Activated CD4-positive, CD25-positive, alpha-beta regulatory T cell treated with anti-CD3 and anti-CD28 coated beads, Interleukin-2, amount 50 U/mL, for 16 hours (primary cell): ENCODE measurements at places on chromosomes 16 and 17.

DNA sequence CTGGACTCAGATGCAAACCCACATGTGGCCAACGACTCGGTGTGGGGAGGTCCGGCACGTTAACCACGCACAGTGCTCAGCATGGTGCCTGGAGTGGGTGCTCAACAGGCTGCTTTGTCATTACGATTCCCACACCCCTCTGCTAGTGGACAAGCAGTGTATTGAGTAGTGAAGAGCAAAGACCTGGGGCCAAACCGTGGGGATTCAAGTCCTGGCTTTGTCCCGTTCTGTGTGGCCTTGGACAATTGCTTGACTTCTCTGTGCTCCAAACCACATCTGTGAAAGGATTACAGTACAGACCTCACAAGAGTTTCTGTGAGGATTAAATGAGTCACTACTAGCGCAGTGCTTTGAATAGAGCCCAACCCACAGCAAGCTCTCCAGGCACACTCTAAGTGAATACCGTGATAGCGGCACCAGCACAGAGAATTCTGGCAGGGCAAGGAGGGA, 33.8 kb downstream of the TRPV2 start:
- DNase-seq, result no peak

DNA sequence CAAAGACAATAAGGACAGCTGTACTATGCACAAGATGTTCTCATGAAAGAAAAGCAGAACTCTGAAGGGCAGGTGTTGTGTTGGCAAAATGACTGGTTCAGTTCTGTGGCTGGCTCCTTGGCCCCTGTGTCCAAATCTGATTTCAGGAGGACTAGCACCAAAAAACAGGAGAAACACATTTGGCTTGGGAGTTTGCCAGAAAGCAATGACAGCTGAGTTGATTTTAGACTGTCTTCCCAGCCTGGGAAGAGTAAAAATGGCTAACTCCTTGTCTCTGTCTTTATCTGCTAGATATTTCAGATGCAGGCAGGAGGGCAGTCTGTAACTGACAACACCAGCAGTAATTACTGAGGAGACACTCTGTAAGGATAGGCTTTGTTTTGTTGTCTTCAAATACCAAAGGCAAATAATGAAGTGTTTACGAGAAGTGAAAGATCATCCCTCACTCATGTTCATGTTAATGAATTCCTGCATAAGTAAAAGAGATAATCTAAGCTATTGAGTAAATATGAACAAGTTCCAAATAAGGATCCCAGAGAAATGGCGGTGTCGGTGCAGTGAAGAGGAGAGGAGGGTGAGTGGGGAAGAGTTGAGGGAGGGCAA, 989.0 kb downstream of the CDH11 start:
- no peak for DNase-seq

DNA sequence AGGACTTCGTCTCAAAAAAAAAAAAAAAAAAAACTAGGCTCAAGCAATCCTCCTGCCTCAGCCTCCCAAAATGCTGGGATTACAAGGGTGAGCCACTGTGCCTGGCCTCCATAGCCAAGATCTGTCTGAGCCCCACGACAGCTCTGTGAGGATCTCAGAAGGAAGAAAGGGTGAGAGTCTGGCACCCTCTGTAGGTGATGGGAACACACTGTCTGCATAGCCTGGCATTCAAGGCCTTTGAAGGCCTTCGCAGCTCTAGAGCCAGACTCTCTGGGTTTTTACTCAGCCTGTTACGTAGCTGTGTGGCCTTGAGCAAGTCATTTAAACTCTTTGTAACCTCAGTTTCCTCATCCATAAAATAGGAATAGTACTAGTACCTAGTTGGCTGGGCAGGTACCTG, 6.3 kb upstream of the XPO6 start:
- peak; percentile 48 for DNase-seq

DNA sequence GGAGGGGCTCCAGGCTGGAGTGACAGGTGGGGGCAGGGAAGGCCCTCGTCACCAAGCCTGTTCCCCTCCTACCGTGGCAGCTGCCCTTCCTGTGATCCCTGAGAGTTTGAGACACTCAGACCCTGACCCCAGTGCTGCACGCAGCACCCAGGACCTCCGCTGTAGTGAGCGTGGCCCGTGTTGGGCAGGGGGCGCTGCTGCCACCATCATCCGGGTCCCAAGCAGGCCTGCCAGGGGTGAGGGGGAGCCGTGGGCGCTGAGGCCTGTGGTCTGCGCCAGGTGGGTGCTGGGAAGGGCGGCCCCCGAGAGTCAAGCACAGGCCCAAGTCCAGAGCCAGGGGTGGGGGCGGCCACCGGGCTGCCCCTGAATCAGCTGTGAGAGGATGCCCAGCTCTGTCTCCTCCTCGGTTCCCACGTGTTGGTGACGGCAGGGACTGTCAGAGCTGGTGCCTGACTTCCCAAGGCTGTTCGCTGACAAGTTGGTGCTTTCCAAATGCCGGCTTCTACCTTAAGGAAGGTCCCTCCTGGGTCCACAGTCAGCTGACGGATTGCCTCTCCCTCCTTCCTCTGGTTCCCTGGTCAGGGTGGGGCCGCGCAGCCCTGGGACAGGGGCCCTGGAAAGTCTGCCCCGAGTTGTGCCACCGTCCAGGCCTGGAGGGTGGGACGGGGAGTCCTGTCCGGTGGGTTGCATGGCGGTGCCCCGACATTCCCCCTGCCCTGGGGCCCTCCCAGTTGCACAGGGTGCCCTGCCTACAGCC, 31.1 kb downstream of the TPSG1 start:
- DNase-seq, result no peak

- no peak for DNase-seq
These were observed 2.6 kb upstream of the ABCC3 start for GRCh38 chr17:50631908-50632571.
